ENCODE measurements at places on chromosomes 6 and 20. TPM values are rescaled to one million over a fixed set of nuclear protein-coding genes. Genes with fewer than 3 reads are reported as not detected.
A peak's percentile ranks its signal among the peaks of the same experiment; 100 is the strongest.

Gene PAX1
- not detected for total RNA-seq

Gene LST1
- total RNA-seq: not detected

- no peaks in the 10 kb centered on the region for H3K27me3 ChIP-seq
- no peak overlapping the region for H3K4me3 ChIP-seq
- no peak overlapping the region for H3K27ac ChIP-seq
- H3K4me1 ChIP-seq: peaks cover 21% of the 10 kb centered on the region
These were observed 194.1 kb downstream of the SYNDIG1 start for GRCh38 chr20:24663496-24663895.

GRCh38 chr6:41687501-41688175 is 47.8 kb downstream of the TFEB start:
- no peak overlapping the region for H3K27ac ChIP-seq
- DNase-seq: peak; percentile 54
- no peaks in the 10 kb centered on the region for H3K27me3 ChIP-seq
- H3K4me1 ChIP-seq: peaks cover 15% of the 10 kb centered on the region

DNA sequence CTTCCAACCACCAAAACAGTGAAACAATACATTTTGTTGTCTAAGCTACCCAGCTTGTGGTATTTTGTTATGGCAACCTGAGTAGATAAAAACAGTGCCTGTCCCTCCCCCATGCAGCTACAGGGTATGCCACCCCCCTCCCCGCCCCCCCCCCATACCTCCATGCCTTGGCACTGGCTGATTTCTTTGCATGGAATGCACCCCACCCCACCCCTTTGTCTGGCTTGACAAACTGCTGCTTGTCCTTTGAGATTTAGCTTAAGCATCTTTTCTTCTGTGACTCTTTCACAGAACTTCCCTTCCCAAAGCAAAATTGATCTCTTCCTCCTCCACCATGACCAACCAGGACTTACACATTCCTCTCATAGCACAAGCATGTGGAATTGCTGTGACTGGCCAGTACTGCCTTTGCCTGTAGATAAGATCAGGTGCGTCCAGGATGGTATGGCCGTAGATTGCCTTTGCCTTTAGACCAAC is 64.6 kb upstream of the ADGRF1 start:
- peaks cover 36% of the 10 kb centered on the region for H3K4me1 ChIP-seq
- no peak for DNase-seq
- H3K36me3 ChIP-seq: no peaks in the 10 kb centered on the region
- H3K4me3 ChIP-seq: no peak overlapping the region
- H3K27ac ChIP-seq: no peak overlapping the region
